Aorta (tissue), 5 donors: ENCODE measurements at places on chromosomes 2 and 18. TPM values are rescaled to one million over a fixed set of nuclear protein-coding genes. Genes with fewer than 3 reads are reported as not detected.

DNA sequence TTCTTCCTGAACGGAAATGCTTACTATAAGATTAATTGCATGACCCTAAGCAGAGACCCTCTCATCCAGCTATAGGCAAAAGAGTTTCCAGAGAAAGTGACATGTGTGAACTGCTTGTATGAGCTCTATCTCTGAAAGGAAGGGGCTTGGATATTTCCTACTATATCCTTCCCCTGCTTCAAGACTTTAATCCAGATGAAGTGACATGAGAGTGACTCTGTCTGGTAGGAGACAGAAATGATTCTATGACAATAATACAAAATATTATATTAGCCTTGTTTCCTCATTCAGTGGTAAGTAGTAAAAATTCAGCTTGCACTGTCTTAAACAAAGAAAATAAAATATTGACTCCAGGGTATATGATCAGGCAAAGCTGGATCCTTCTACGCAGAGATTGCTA is 37.5 kb downstream of the NABP1 start:
- no peak for DNase-seq

- no peak for DNase-seq
These were observed 237.8 kb downstream of the DCC start for GRCh38 chr18:52577795-52578194.

- no peak for DNase-seq
These were observed 173.9 kb downstream of the FHOD3 start for GRCh38 chr18:36471393-36471792.

DNA sequence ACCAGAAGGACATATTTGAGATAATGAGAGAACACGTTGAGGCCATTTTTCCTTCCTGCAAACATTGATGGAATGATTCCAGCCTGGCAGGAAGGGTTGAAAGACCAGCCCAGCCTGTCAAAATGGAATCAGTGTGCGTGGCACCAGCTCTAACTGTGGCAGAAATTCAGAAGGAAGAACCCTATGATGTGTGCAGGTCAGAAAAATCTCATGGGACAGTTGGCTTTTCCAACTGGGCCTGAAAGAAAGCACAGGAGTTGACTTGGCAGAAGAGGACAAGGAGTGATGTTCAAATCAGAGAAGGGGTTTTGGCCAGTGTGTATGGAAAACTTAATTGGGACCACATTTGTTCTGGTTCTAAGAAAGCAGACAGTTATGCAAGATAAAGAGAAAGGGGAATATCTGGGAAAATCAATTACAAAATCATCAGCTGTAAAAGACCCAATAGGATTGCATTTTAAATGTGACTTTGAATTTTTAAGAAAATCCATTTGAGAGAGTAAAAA is 192.8 kb upstream of the PID1 start:
- DNase-seq: no peak

DNA sequence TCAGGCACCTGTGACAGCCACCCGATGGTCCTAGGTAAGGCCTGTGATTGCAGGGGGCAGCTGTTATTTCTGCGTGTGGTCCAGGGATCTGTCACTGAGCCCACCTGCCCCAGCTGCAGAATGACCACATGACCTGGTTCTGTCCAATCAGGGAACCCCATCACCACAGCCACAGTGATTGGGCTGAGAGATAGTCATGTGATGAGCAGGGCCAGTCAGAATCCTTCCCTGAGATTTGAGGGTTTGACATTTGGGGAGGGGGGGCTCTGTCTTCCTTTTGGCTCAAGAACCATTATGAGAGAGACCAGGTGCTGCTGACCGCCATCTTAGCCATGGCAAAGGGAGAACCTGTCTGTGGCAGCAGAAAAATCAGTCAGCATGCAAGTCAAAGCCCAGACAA is 147.2 kb downstream of the SMAD7 start:
- peak; percentile 51 for DNase-seq

DNA sequence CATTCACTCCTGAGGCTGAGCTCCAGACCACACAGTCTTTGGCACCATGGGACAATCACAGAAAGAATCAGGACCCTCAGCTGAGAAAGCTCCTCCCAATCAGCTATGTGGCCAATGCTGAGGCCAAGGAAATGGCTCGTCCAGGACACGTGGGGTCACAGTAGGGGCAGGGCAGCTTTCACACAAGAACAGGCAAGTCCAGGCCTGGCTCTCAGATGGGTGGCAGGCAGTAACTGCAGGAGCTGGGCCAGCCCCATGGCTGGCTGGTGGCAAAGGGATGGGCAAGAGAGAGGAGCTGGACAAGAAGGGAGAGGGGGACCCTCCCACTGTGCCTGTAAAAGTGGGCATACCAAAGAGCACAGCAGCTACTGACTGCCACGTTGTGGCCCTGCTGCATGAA is 12.2 kb upstream of the EDAR start:
- no peak for DNase-seq

DNA sequence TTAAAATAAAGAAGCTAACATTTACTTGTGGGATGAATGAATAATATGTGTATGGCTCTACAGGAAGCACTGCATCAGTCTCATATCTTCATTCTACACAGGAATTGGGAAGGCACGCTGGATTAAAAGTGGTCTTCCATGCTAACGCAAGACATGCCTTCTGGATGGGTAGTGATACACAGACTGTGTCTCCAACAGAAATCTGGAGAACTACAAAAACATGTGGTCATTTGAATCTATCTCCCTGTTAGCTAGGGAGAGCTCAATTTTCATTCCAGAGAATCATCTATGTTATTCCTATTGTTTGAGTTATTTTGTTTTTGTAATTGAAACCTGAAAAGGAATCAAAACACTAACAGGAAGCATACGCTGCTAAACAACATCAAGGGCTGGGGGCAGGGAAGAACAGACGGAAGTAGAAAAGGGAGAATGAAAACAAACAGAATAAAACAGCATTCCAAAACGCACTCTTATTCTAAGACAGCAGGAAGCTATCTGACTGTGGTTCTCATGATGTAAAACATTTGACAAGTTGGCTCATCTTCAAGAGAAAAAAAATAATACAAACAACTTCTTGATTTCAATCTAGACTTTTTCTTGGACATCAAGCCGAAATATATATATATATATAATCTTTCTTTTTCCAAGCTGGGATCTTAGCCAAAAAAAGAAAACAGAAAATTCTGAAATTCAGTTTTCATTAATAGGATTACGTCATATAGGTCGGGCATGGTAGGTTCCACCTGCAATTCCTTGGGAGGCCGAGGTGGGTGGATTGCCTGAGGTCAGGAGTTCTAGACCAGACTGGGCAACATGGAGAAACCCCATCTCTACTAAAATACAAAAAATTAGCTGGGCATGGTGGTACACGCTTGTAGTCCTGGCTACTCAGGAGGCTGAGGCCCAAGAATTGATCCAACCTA is 31.5 kb upstream of the ASNSD1 start:
- DNase-seq: no peak

- DNase-seq: no peak
These were observed 273.2 kb upstream of the SIX3 start for GRCh38 chr2:44668336-44668735.

DNA sequence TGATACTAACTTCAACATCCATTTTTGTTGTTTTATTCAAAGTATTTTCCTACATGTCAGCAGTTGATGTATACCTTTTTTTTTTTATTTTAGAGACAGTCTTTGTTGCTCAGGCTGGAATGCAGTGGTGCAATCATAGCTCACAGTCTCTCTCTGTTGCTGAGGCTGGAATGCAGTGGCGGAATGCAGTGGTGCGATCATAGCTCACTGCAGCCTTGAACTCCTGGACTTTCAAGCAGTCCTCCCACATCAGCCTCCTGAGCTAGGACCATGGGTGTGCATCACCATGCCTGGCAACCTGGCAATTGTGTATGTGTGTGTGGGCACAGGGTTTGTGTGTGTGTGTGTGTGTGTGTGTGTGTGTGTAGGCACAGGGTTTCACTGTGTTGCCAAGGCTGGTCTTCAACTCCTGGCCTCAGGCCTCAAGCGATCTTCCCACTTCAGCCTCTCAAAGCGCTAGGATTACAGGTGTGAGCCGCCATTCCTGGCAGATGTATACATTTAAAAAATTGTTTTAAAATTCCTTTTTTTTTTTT is 24.8 kb downstream of the SANBR start:
- DNase-seq: no peak

DNA sequence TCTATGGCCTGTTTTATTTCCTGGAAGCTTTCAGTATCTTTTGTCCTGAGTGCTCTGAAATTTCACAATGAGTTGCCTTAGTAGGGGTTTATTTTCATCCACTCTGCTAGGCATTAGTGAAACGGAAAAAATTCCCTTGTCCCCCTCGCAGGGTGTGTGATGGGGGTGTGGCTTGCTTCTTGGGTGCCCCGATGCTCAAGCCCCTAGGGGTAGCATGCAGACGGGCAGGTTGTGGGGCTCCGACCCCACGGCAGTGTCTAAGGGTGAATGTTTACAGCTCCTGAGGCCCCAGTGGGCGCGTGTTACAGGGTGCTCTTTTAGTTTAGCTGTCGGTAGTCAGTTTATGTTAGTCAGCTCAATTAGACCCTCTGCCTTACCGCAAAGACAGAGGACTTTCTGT is 32.2 kb upstream of the MAP4K4 start:
- no peak for DNase-seq

DNA sequence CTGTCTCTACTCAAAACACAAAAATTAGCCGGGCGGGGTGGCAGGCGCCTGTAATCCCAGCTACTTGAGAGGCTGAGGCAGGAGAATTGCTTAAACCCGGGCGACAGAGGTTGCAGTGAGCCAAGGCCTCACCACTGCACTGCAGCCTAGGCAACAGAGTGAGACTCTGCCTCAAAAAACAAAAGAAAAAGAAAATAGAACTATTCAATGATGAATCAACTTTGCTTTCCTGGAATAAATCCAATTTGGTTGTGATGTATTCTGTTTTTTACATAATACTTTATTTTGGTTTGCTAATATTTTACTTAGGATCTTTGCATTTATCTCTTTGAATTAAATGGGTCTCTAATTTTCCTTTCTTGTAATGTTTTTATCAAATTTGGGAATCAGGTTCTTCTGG is 86.3 kb upstream of the MBOAT2 start:
- DNase-seq: no peak

- DNase-seq: no peak
These were observed 57.5 kb downstream of the AP1S3 start for GRCh38 chr2:223779877-223780276.

GRCh38 chr2:240996161-240996833 is 2.1 kb upstream of the SNED1 start:
- no peak for DNase-seq

DNA sequence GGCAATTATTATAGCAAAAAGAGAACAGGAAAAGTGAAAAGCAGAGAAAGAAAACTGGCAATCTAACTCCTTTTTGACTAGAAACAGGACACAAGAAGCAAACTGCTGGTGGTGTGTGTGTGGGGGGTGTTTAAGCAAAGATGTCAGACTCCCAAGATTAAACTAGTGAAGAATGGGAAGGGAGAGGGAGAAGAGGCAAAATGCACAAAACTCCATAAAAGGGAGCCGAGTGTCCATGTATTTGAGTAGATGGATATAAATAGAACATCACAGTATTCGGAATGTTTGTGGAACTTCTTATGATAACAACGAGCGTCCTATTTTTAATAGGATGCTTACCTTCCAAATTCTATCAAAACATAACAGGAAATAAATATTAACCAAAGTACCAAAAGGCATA is 179.8 kb upstream of the TRIB2 start:
- no peak for DNase-seq

DNA sequence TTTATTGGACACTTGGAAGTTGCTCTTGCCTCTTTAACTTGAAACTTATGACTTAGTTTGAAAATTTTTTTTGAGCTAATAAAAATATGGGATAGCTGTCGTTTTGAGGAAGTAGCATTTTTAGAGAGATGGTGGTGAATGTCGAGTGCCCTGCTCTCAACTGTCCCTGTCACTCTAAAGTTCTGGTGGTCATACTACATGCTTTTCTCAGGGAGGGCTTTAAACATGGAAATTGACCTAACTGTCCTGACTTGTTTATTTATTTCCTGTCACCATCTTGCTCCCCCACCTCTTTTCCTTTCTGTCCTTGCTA is 16.0 kb downstream of the CEP192 start:
- no peak for DNase-seq

- no peak for DNase-seq
These were observed 179.8 kb downstream of the LTBP1 start for GRCh38 chr2:33126552-33126951.

GRCh38 chr2:29115797-29116781 is 874 bp downstream of the CLIP4 start:
- DNase-seq: peak; percentile 88

- no peak for DNase-seq
These were observed 94.7 kb upstream of the L3MBTL4 start for GRCh38 chr18:6509417-6509816.

GTF2A1L gene
- total RNA-seq: not detected

STPG4 gene
- 0.90 TPM for total RNA-seq

WNT10A gene
- not detected for total RNA-seq

AMER3 gene
- total RNA-seq: not detected

FIGN gene
- 12.7 TPM for total RNA-seq

TMEM37 gene
- total RNA-seq: 11.0 TPM

HOXD4 gene
- 9.8 TPM for total RNA-seq

SERPINB12 gene
- total RNA-seq: not detected

IGFBP5 gene
- 808 TPM for total RNA-seq

ANKRD29 gene
- total RNA-seq: 28.6 TPM
